T1000 (cell line): ENCODE measurements at places on chromosomes 3 and 15.

DNA sequence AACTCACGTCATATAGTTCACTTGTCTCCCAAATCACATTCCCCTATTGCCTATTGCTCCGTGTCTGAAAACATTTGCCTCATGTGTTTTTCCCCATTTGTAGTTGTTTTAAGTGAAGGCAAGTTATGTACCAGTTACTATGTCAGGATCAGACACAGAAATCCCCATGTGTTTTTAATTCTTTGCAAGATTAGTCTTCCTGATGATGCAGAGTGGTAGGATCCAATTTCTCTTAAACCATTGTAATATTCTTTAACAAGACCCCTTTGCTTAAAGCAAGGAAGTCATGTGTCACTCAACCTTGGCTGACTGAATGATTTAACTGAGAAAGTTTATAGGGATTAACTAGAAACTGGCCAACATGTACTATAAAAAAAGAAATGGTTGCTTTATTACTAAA lies 164.4 kb downstream of the OPA1 start:
- DNase-seq = no peak

GRCh38 chr3:129389572-129389937 lies 38.9 kb downstream of the EFCAB12 start:
- no peak for DNase-seq

- no peak for DNase-seq
Measured at GRCh38 chr15:91866971-91867372, 13.5 kb downstream of the SLCO3A1 start.

DNA sequence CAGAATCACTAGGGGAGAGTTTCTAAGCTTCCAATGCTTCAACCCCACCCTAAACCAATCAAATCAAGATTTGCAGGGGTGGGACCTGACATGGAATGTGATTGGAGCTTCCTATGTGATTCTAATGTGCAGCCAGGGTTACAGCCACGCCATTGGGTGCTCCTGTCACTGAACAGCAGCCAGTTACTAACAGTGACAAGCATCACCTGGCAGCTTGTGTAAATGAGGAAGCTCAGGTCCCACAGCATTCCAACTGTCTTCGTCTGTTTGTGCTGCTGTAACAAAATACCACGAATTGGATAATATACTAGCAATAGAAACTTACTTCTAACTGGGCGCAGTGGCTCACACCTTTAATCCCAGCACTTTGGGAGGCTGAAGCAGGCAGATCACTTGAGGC lies 294.9 kb downstream of the SHQ1 start:
- no peak for DNase-seq

GRCh38 chr3:195458316-195458717 lies 15.5 kb upstream of the ACAP2 start:
- no peak for DNase-seq
